ENCODE measurements at places on chromosomes 4 and X.

DNA sequence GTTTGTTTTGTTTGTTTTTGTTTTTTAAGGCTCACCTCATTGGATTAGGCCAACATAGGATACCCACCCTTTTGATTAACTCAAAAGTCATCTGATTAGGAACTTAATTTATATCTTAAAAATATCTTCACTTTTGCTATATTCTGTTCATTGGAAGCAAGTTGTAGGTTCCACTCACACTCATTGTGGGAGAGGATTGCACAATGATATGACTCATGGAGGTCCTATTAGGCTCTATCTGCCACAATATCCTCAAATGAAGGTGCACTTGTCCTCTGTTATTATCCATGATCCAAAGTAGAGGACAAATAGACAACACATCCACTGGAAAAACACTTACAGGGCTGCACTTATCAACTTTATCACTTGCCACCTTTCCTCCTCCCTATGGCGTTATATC lies 60.5 kb upstream of the ADAMTS3 start:
- DNase-seq = no peak

DNA sequence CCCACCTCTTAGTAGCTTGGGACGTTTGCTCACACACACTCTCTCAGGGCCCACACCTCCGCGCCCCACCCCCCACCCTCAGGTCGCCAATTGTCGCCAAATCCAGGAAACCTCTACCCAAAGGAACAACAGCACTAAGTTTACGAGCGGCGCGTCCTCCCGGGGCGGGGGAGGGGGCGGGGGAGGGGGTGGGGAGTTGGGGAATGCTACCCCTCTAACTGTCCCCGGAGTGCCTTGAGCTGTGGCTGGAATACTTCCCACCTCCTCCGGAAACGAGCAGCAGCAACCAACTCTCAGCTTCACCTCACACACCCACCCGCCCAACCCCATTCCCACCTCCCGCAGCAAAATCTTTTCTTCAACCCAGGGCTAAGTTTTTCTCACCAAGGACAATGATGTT lies 135.6 kb upstream of the ZIC3 start:
- no peak for DNase-seq

DNA sequence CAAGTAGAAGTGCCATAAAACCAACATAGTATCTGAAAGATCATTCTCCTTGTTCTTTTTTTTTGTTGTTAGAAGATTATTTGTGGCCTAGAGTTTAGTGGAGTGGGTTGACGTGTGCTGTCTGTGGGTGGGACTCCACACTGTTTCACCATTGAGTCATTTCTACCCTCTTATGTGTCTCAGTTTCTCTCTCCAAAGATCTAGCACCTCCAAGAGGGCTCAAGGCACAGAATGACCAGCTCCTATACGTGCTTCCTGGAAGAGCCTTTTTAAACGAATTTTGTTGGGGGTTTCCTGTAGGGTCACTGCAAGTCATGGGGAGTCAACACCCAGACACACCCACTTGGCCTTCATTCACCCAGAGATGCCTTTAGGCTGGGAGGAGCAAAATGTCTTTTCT lies 150.1 kb downstream of the KLF8 start:
- DNase-seq = no peak

- DNase-seq = no peak
These were observed 674 bp downstream of the SEC24B start for GRCh38 chr4:109434007-109434971.

DNA sequence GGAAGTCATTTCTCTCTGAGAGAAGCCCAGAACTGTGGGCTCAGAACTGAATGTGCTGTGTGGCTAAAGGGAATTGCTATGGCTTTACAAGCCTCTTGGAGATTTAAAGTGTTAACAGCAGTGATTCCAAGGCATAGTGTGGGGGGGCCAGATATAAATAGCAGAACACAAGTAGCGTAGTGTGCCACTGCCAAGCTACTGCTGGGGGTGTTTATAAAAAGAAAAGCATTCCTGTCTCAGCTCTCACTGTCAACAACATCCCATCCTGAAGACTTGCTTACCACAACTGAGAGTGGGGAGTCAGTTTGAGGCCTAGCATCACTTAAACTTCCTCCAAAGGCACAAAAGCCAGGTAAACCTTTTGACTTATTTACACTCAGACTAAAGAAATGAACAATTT lies at the start of gene ART3:
ART3 (plus strand) TSS at position 242 of the 400 bp plus-strand sequence. CDS start 1,181 bp downstream, outside the sequence.
- no peak for DNase-seq

DNA sequence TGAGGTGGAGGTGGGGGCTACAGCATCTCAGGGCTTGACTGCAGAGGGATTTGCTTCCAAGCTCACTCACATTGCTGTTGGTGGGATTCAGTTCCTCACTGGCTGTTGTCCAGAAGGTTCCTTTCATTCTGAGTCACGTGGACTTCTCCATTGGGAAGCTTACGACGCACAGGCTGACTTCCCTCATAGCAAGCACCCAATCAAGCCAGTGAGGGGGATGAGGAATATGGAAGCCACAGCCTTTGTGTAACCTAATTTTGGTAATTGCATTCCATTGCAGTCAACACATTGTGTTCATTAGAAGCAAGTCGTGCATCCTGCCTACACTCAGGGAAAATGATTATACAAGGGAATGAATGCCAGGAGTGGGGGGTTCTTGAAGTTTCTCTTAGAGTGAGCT lies 32.7 kb upstream of the MXRA5 start:
- DNase-seq = no peak

GRCh38 chr4:36187723-36188333 lies 56.5 kb downstream of the ARAP2 start:
- DNase-seq = peak; percentile 25

DNA sequence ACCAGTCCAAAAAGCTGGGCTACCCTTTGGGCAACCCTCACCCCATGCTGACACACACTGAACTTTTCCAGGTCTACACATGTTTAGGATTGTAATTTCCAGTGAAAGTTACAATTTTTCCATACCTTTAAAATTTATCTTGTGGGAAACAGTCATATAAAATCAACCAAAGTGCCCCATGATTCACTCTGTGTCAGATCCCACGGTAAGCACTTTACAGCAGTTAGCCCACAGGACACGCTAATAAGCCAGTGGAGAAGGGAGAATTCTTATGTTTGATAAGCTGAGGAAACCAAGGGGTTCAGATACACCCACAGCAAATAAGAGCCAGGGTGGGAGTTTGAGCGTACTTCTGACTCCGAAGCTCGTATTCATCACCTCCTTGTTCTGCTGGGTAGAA lies 72.4 kb upstream of the TBL1X start:
- DNase-seq = no peak

DNA sequence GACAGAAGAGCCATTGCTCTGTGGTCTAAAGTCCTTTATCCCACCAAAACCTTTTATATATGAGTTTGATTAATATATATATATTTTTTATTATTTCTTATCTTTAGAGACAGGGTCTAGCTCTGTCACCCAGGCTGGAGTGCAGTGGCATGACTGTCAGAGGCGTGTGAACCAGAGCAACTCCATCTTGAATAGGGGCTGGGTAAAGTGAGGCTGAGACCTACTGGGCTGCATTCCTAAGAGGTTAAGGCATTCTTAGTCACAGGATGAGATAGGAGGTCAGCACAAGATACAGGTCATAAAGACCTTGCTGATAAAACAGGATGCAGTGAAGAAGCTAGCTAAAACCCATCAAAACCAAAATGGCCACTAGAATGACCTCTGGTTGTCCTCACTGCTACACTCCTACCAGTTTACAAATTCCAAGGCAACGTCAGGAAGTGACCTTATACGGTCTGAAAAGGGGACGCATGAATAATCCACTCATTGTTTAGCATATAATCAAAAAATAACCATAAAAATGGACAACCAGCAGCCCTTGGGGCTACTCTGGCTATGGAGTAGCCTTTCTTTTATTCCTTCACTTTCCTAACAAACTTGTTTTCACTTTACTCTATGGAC lies 10.5 kb downstream of the TBCK start:
- DNase-seq = no peak

GRCh38 chr4:142367418-142368180 lies 478.5 kb downstream of the INPP4B start:
- DNase-seq = no peak
